Forelimb muscle (tissue), 1 donor: ENCODE measurements at places on chromosomes 6 and 20.

- DNase-seq: no peak
Observed at GRCh38 chr6:80793411-80793810, 686.9 kb downstream of the BCKDHB start.

DNA sequence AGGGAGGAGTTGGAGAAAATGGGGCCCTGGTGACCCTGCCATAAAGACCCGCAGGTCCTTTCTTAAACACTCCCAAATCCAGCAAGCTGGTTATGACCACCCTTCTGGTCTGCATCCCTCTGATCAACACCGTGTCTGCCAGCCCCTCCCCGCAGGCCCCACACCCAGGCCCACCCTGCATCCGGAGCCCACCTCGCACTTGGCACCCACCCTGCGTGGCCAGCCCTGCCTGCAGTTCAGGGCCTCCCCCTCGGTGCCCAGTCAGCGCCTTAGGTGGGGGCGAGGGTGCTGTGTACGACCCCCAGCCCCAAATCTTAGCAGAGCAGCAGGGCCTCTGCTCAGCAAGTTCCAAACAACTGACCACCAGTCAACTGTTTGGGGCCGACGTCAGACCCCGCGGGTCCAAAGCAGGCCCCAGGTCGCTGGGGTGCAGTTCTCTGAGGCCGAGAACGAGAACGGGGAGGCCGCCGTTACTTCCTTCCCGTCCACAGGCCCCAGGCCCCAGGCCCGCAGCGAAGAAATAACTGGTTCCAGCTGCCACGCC, 1.2 kb downstream of the ACSS1 start:
- no peak for DNase-seq

DNA sequence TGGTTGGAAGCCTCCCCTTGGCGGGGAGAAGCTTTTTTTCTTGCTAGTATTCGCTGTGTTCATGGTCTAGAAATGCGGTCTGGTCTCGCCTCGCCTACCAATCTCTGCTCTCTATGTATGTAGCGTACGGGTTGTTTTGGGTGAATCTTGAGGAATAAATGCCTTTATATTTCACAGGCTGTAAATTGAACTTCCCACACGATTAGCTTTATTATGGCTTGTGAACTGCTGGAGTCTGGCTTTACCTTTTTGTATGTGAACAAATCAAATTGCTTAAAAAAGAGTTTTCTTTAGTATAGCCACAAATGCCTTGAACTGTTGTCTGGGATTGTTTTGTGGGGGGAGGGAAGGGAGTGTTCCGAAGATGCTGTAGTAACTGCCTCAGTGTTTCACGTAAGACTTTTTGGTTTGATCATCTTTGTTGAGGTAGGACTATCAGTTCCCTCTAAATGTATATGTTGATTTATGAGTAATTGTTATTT, 2.2 kb downstream of the INSM1 start:
- DNase-seq: no peak

DNA sequence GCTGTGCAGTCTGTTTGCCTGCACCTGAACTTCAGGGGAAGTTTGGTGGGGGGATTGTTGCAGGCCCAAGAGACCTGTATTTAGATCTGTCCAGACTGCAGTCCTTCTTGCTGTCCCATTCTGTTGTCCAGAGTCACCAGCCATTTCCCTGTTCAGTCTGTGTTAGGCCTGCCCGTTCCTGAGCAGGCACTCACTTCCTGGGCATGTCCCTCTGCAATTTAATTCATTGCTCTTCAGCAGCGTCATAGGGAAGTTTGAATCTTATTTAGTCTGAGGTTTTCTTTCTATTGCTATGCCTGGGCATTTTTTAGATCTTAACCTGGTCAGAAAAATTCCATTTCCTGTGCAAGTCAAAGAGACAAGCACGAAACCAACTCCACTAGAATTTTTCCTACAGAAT, 190.2 kb downstream of the DTNBP1 start:
- DNase-seq: no peak

- no peak for DNase-seq
Observed at GRCh38 chr6:44039839-44040350, 87.4 kb downstream of the MRPL14 start.

GRCh38 chr6:111487661-111488060, 4.6 kb upstream of the REV3L start:
- no peak for DNase-seq

- DNase-seq: no peak
Observed at GRCh38 chr6:137640086-137640485, 145.9 kb upstream of the OLIG3 start.

GRCh38 chr6:81002126-81002525, 750.4 kb downstream of the TENT5A start:
- no peak for DNase-seq

- DNase-seq: no peak
Observed at GRCh38 chr6:40536442-40536841, 50.7 kb downstream of the LRFN2 start.

DNA sequence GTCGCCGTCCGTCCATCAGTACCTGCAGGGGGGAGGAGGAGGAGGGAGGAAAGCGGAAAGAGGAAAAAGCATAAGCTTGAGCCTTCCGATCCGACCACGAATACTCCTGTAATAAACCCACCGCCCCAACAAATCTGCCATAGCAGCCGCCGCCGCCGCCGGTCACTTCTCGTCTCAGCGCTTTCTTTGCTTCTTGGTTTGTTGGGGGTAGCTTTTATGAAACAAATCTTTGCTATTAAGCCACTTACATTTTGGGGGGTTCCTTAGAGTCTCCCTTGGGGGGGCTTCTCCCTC, 277 bp downstream of the ADGRB3 start:
- DNase-seq: no peak

DNA sequence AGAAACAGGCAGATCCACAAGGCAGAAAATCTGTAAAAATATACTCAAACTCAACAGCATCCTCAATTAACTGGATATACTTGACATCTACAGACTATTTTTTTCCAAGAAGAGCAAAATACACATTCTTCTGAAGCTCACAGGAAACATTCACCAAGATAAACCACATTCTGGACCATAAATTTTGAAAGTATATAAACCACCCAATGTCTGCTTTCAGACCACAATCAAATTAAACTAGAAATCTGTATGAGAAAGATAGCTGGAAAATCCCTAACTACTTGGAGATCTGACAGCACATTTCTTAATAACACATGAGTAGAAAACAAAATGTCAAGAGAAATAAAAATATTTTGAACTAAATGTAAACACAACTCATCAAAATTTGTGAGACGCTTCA, 195.5 kb downstream of the ERMARD start:
- no peak for DNase-seq

GRCh38 chr6:167470101-167470835, 145.4 kb downstream of the TTLL2 start:
- DNase-seq: no peak

DNA sequence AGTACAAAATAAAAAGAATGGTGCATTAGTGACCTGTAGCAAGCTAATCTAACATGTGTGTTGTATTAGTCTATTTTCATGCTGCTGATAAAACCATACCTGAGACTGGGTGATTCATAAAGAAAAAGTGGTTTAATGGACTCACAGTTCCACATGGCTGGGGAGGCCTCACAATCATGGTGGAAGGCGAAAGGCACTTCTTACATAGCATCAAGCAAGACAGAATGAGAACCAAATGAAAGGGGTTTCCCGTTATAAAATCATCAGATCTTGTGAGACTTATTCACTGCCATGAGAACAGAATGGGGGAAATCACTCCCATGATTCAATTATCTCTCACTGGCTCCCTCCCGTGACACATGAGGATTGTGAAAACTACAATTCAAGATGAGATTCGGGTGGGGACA, 45.4 kb upstream of the AIG1 start:
- DNase-seq: no peak

DNA sequence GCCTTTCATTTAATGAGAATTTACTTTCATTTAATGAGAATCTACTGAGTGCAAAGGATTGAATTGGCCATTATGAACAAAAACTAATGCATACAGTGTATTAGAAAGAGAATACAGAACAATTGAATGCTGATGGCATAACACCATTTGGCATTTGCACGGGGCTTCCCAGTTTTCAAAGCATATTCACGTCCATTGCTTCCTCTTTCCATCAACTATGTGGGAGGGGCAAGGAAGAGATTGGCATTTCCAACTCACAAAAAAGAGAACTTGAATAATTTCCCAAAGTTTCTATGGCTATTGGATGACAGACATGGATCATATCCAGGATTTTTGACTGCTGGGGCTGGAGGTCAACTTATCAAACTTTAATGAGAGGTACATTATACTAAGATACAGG, 23.2 kb upstream of the ARG1 start:
- no peak for DNase-seq

DNA sequence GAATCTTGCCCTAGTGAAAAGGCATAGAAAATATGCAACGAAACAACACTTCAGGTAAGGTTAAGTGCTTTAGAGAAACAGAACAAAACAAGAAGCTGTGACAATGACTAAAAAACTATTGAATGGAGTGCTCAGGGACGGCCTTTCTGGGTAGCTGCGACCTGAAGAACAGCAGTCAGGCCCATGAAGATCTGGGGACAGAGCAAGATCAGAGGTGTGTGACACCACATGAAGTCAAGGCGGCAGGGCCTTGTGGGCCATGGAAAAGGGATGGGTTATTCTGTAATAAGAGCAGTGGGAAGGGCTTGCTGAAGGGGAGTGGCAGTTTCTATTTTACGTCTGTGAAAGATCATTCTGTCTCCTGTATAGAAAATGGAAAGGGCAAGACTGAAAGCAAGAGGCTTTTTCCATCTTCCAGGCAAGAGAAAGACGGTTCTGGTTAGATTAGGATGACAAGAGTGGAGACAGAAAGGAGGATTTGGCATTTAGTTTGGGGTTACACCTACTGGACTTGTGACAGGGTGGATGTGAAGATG, 5.1 kb downstream of the UBE2V1 start:
- DNase-seq: no peak

DNA sequence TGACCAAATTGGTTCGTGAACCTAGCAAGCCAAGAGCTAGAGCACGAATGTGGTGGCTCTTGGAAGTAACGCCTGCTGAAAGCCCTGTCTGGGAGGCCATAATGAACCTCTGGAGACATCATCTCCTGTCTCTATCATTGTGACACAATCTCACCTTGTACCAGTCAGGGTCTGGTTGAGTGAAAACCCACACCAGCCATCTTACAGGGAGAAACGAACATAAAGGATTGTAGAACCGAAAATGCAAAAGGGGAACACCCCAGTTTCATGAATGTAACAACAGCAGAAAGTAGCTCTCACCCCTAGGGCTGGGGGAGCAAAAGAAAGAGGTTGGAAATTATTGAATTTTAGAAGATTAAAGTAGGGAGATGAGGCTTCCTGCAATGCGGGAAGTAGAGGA, 50.9 kb upstream of the TAB2 start:
- DNase-seq: no peak

- no peak for DNase-seq
Observed at GRCh38 chr6:70151616-70152015, 151.3 kb downstream of the COL9A1 start.

GRCh38 chr20:1973601-1974440, 20.0 kb downstream of the PDYN start:
- no peak for DNase-seq

DNA sequence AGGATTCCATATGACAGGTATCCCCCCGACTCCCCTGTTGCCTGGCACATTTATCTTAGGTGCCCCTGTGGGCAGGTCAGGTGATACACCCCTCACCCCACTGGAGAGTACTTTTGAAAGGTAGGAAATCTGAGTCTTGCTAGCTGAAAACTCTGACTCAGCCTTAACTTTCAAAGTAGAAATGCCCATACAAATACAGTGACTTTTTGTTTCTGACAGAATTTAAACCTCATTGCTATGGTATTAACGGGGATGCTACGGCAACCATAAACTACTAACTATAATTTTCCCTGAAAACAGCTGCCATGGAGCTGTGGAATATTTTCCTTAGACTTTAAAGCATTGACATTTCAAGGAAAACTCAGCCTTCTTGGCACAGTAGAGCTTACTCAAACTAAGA, 536.0 kb downstream of the RFPL4B start:
- DNase-seq: no peak

GRCh38 chr6:73854998-73855718, 159.2 kb downstream of the CD109 start:
- DNase-seq: peak; percentile 79

- no peak for DNase-seq
Observed at GRCh38 chr6:30312676-30313321, 13.9 kb upstream of the TRIM39 start.

DNA sequence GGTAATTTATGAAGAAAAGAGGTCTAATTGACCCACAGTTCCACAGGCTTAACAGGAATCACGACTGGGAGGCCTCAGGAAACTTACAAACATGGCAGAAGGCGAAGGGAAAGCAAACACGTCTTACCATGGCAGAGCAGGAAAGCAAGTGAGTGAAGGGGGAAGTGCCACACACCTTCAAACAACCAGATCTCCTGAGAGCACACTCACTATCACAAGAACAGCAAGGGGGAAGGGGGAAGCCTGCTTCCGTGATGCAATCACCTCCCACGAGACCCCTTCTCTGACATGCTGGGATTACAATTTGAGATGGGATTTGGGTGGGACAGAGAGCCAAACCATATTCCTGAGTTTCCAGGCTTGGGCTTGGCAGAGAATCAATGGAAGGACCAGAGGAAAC, 124.1 kb upstream of the RAB32 start:
- DNase-seq: no peak

GRCh38 chr6:143174951-143175350, 114.3 kb downstream of the AIG1 start:
- DNase-seq: no peak

DNA sequence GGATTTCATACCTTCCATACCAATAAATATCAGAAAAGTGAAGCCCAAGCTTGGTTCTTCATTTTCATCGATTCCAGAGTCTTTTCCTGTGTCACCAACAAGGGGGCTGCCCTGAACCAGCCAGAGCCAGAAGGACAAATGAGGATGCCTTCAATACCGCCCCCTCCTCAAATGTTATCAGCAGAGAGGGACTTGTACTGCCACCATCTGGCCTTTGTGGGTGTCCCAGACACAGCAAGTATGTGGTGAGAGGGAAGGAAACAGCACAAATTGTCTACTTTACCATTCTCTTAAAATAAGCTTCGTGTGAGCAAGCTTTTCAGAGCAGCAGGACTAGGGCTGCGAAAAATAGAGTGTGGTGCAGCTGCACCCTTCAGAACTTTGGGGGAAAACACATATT, 165.3 kb downstream of the SOBP start:
- no peak for DNase-seq

DNA sequence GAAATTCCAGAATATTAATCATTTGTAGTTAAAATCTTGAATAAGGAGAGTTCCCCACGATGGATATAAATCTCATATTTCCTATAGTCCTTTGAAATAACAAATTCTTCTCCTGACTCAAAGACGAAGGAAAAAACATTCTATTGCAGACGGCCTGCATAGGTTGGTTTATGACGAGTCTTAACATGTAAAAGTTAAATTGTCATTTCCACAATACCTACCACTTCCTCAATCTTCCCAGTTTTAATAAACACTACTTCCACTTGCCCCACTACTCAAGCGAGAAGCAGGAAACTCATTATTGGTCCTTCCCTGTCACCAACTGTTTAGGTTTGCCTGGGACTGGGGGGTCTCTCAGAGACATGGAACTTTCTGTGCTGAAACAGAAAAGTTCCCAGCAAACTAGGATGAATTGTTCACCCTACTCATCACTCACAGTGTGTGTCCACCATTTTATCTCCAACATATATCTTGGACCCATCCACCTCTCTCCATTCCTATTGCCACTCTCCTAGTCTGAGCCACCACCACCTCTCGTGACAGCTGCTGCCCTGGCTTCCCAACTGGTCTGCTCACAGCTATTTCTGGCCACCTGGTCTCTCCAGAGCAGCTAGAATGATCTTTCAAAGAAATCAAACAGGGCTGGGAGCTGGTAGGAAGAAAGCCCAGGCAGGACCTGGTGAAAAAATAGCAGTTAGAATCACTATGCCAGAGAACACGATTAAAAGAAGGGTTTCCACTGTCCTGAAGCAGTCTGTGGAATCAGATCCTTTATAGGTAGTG, 15.1 kb upstream of the ZSCAN9 start:
- no peak for DNase-seq
